RKO (cell line): ENCODE measurements at places on chromosomes 7 and 10.

GRCh38 chr10:82394122-82394521, 519.1 kb downstream of the NRG3 start:
- DNase-seq: no peak

DNA sequence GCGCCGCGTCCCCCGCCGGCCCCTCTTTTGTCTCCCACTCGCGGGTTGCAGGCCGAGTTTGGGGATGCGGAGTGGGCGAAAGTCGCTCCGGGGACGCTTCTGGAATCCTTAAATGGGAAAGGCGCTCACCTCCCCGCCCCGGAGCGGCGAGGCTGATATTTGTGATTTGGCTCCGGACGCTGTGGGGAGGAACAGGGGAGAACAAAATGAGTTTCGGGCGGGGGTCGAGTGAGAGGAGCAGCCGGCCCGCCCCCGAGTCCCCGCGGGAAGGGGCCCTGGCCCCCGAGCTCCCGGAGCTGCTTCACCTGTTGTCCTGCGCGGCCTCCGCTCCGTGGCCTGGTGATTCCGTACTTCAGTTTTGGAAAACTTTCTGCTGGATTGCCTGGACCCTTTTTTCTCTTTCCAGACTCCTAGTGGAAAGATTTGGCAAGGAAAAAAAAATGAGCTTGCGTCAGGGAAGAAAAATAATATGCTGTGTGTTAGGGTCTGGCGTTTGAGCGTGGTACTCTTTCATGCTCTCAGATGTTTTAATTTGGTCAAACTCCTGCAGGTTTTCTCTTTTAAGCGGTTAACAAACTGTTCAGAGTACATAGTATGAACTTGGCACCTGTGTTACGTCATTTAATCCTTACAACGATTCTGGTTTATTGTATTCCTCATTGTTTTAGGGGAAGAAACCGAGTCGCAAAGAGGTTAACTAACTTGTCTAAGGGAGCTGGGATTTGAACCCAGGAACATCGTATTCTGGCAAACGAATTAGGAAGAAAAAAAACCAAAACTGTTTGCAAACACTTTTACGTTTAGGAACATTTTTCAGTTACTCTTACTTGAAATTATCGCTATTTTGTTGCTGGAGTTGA, 924 bp downstream of the BMPR1A start:
- peak; percentile 80 for DNase-seq

GRCh38 chr10:26697163-26697921, at the start of gene PDSS1:
TSS of gene PDSS1 (plus strand) at chr10:26697701. CDS start at chr10:26697712, 11 bp downstream.
- peak; percentile 80 for DNase-seq

DNA sequence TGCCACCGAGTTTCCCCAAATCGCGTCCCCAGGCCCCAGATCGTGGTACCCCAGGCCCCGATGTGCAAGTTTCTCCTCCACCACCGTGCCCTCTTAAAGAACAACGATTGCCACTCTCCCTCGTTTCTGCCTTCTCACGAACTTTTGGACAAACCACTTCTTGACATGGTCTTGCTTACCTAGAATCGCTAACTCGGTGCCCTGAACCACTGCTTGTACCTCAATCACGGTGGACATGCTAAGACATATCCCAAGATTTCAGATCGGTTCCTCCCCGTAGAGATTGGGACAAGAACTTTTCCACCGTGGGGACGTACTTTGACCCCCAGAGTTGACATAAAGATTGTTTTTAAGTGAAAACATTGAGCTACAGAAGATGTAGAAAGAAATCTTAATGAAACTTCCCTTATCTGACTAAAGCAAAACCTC, 477 bp upstream of the ZC3HAV1 start:
- DNase-seq: no peak

DNA sequence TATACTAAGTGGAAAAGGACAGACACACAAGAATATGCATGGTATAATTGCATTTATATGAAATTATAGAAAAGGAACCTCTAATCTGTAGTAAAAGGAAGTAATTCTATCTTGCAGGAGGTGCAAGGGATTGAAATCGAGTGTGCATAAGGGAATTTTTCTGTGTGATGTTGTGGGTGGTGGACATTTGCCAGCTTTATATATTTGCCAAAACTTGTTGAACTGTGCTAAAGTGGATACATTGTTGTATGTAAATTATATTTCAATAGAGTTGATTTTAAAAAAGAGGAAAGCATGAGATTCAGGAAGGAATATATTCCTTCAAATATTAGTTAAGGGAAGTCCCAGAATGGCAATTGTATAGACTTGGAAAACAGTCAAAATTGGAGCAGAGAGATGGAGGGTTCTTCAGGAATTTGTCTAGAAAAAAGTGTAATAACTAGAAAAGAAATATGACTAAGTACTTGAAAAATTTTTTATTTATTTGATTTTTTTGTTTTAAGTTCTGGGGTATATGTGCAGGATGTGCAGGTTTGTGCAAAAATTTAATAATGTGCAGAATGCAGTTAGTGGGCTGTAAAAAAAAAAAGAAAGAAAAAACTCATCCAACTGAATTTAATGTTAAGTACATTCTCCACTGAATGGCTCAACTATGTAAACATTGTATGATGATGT, 96.1 kb downstream of the ARL4A start:
- no peak for DNase-seq

DNA sequence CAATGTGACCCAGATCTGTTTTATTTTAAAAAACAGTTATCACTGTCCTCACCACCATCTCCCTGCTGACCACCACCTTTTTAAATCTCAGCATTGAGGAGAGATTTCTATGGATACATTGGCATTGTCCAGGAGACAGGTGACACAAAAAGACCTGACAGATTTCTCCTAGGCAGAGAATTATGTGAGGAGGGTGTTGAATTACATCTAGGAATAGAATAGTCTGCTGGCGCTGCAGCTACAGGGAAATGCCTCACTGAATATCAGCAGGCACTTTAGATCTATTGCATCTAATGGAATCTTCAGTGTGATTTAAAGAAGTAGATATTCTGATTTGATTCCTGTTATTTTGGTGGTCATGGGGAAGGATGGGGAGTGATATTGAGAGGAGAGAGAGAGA, 593.5 kb downstream of the NRG3 start:
- DNase-seq: no peak

- no peak for DNase-seq
Measured at GRCh38 chr7:13009517-13009916, 322.1 kb downstream of the ARL4A start.

GRCh38 chr10:11293332-11293731, 275.7 kb downstream of the CELF2 start:
- no peak for DNase-seq

DNA sequence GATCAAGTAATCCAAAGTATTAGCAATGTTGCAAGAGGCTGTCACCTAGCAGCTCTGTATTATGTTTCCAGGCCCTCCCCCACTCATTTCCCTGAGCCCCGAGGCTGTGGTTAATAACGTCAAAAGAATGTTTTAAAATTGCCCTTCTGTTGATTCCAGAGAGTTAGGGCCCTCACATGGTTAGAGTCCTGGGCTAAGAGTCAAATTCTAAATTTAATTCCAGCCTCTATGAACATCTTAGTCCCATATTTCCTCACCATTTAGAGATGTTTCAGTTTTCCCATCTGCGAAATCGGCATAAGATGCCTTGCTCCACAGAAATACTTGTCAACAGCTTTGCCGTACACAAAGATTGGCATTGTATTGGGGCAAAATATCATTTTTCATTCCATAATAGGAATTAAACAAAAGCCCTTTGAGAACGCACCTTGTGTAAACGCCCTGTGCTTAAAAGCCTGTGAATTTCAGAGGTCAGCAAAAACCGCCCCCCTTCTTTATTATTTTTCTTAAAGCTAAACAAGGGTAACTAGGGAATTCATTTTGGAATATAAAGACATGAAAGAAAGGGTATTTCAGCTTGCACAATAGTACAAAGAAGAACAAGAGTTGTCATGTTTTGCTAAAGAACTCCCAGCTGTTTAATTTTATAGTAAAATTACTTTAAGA, 135.8 kb downstream of the ARID5B start:
- no peak for DNase-seq

DNA sequence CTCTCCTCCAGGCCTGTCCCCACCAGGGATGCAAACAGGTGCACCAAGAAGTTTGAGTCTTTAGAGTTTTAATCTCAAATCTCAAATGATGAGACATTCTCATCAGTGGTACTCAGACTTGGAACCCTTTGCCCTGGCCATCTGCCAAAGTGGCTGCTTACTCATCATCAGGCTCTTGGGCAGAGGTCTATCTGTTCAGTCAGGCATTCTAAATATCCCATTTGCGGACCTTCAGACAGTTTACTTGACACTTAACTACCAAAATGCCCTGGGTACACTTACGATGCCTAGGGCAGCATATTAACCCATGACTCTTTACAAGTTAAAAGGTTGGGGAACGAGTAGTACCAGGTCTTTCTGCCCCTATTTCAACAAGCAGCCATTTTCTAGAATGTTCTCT, 61.2 kb upstream of the YAE1 start:
- peak; percentile 14 for DNase-seq

- DNase-seq: no peak
Measured at GRCh38 chr7:28732071-28732869, 225.9 kb downstream of the TRIL start.

- DNase-seq: peak; percentile 27
Measured at GRCh38 chr10:125521721-125522680, 161.0 kb downstream of the TEX36 start.

DNA sequence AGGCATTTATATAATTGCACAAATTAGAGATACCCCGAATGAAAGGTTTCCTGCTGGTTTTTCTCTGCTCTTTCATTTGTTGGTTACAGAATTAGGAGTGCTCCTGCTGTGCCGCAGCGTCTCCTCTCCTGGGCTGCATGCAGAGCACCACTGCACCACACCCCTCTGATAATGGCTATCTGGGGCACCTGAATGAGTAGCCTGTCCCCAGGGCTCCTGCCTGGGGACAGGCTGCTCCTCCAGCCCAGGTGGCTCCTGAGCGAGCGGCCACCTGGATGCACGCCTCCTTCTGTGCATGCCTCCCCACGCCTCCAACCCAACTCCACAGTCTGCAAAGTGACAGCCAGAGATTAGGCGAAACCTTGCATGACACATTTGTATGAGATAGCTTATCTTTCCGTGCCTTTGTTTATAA, 242.6 kb upstream of the FZD8 start:
- no peak for DNase-seq

GRCh38 chr7:18352339-18353255, 143.0 kb upstream of the HDAC9 start:
- DNase-seq: peak; percentile 80

DNA sequence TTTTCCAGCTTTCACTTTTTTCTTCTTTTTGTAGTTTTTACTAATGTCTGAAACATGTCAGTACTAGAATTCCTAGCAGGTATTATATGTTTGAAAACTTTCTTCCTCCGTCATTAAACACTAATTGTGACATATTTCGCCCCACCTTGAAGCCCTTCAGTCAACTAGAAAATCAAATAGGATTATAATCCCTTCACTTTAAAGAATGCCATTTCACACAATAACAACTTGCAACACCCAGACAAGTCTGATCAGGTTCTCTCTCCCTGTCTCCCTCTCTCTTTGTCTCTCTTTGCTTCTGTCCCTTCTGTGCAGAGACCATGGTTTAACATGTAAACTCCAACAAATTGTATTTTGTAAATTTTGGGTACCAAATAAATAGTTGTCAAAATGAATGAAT, 373.5 kb downstream of the SEMA3D start:
- DNase-seq: no peak

- DNase-seq: no peak
Measured at GRCh38 chr10:4538016-4538415, 288.0 kb upstream of the AKR1E2 start.

DNA sequence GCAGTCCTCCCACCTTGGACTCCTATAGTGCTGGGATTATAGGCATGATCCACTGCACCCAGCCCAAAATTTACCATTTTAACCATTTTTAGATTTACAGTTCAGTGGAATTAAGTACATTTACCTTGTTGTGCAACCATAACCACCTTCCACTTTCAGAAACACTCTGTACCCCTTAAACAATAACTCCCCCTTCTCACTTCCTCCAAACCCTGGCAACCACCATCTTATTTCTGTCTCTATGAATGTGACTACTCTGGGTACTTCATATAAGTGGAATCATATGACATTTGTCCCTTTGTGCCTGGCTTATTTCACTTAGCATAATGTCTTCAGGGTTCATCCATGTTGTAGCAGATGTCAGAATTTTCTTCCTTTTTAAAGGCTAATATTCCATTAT, 33.6 kb downstream of the SUFU start:
- no peak for DNase-seq

- DNase-seq: peak; percentile 82
Measured at GRCh38 chr7:157490465-157490912, 153.7 kb downstream of the DNAJB6 start.

GRCh38 chr7:127231415-127231814, 21.3 kb downstream of the GRM8 start:
- DNase-seq: no peak

GRCh38 chr10:127940866-127941640, 34.1 kb downstream of the PTPRE start:
- DNase-seq: no peak

DNA sequence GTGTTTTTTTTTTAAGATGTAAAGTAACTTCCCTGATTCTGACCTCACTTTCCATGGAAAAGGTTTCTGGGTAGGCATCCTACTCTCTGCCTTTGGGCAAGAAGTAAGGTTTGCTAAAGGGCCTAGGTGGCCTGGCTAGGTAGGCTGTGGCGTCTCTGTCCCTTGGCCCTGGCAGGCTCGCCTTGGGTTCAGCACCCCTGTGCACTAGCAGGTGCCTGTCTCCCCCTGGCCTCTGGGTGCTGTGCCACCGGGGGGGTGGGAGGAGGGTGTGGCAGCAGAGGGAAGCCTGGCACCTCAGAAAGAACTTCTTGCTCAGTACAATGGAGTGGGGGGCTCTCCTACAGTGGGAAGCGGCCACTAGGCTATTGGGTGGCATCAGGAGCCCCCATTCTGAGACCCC, 14.0 kb downstream of the TECPR1 start:
- DNase-seq: no peak

GRCh38 chr10:13589316-13589715, 2.6 kb downstream of the PRPF18 start:
- DNase-seq: peak; percentile 30

DNA sequence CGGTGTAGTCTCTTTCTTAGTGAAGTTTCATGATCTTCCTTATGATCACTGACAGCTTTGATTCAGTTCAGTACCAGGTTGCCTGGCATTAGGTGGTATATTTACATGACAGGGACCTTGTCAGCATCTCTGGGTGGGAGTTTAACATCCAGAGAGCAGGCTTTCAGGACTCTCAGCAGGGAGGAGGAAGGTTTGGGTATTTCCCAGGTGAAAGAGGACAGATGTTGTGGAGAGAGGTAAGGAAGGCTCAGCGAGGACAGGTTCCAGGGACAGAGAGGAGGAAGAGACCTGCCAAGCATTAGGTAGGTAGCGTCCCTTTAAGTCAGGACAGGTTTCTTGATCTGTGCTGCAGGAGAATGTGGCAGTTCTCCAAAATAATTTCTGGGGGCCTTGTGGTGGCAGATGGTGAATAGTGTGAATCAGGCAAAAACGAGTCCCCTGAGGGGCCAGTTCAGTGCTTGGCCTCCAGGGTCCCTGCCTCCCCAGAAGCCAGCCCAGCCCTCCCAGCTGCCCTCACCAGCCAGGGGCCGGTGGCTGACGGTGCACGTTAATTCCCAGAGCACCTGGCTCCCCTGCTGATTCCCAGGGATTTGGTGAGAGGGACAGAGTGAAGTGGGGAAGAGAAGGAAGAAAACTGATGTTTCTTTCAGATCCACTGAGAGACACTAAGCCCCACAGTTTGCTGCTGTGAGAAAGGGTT, 82.0 kb downstream of the VWC2 start:
- DNase-seq: no peak
